ENCODE measurements at places on chromosomes 1 and 21. TPM values are rescaled to one million over a fixed set of nuclear protein-coding genes. Genes with fewer than 3 reads are reported as not detected.

KRTAP19-3 gene
- not detected for polyA plus RNA-seq

VWA5B1 gene
- not detected for polyA plus RNA-seq

LCE2D gene
- not detected for polyA plus RNA-seq

IL20 gene
- 0.05 TPM for polyA plus RNA-seq

DNASE2B gene
- polyA plus RNA-seq = not detected

RASSF5 gene
- polyA plus RNA-seq = 27.3 TPM

CELSR2 gene
- 19.4 TPM for polyA plus RNA-seq

PROK1 gene
- 0.10 TPM for polyA plus RNA-seq

All from esophagus (tissue), 2 donors.